ENCODE measurements at places on chromosomes 16 and 17. TPM values are rescaled to one million over a fixed set of nuclear protein-coding genes. Genes with fewer than 3 reads are reported as not detected.

KRT9 gene
- total RNA-seq: not detected

GRCh38 chr16:75377729-75378386 lies 55.4 kb downstream of the CFDP1 start:
- peak; percentile 83 for DNase-seq

GRCh38 chr17:78448356-78448993 lies 70.0 kb downstream of the PGS1 start:
- DNase-seq: no peak

GRCh38 chr16:86277221-86277620 lies 233.1 kb upstream of the FOXF1 start:
- no peak for DNase-seq

DNA sequence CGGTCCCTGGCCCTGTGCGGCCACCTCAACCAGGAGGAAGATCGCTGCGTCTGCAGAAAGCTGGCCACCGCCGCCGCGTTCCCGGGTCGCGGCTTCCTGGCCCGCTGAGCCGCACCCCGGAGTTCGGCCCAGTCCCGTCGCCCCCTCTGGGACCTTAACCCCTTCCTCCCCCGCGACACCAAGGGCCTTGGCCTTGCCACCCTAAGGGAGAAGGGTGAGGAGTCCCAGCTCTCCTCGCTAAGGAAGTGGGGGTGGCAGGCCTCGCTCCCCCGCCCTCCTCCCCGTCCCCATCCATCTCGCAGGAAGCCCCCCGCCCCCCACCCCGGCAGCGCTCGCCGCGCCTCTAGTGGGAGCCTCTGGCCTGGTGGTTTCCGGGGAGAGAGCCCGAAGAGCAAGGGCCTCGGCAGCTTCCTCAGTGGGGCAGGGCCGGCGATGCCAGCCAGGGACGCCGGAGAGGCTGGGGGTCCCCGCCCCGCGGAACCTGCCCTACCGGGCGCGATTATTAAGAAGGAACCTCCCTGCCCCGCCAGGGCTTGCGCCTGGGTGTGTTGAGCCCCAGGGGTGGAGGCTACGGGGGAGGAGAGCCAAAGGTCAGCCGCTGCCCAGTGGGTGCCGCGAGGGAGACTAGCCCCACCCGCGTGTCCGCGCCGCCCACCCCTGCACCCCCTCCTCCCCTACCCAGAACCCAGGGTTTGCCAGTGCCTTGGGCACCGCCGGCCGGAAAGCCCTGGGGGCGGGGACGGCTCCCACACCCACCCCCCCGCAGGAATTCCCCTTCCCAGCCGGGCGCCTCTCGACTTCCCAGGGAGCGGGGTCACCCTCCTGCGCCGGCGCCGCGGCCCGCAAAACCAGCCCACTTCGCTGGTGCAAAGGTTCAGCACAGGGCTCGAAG lies 6.8 kb downstream of the CBX4 start:
- no peak for DNase-seq

DNA sequence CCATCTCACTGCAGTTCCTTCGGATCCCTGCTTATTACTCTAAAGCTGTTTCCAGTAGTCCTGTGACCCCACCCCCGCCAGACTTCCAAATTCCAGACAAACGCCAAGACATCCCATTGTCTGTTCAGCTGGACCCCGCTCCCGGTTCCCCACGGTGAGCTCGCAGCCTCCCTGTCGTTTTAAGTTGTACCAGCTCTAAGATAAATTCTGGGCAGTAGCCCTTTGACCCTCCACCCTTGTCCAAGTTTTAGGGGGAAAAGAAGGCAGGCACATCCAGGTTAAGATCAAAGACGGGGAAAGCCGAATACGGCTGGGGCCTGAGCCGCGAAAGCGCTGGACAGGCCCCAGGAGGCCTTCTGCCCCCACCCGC lies 589 bp downstream of the ARL6IP1 start:
- peak; percentile 20 for DNase-seq

CACNG4 gene
- not detected for total RNA-seq

GRCh38 chr17:47720754-47721533 lies 12.1 kb upstream of the TBX21 start:
- DNase-seq: no peak

DNA sequence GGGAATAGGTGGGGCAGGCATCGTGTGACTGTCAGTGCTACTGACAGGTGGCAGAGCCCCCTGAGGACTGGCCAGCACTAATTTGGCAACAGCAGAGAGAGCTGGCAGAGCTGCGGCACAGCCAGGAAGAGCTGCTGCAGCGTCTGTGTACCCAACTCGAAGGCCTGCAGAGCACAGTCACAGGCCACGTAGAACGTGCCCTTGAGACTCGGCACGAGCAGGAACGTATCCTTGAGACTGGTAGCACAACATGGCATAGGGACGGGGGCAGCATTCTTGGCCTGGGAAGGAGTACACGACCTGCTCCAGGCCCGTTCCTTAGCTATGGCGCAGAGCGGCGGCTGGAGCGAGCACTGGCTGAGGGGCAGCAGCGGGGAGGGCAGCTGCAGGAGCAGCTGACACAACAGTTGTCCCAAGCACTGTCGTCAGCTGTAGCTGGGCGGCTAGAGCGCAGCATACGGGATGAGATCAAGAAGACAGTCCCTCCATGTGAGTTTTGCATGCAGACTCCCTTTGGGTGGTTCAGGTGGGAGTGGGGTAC lies 3.0 kb upstream of the NRN1L start:
- no peak for DNase-seq

DNA sequence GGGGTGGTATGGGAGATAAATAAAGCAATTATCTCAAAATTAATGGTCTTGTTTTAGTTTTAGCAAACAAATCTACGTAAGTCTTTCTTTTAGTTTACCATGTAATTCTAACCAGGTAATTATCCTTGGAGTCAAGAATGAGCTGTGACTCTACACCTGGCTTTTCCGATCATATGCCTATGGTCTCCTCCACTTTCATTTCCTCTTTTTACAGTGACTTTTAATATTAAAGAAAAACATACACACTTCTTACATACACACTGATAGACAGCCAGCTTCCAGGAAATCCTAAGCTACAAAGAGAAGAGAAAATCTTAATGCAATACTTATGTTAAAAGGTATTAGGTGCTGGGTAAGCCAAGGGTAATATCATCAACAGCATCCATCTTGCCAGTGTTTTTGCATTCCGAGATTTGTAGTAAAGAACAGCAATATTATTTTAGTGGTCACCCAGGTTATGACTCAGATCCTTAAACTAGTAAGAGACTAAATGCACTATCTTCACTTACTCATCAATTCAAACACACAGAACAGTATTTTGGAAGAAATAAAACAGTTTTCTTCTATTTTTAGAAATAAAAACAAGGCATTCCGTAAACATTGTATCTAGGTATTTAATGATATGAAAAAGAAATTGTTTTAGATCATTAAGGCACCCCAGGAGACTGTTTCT lies 4.4 kb upstream of the IRX5 start:
- DNase-seq: peak; percentile 65

GAS2L2 gene
- not detected for total RNA-seq

GRCh38 chr17:45339646-45340605 lies 23.1 kb upstream of the MAP3K14 start:
- DNase-seq: no peak

MARCHF10 gene
- total RNA-seq: not detected
